ENCODE measurements at places on chromosomes 16 and 17.

- no peak for DNase-seq
Measured at GRCh38 chr16:87233928-87234327, 83.3 kb downstream of the C16orf95 start.

GRCh38 chr17:55300479-55301290 lies 35.9 kb downstream of the HLF start:
- no peak for DNase-seq

DNA sequence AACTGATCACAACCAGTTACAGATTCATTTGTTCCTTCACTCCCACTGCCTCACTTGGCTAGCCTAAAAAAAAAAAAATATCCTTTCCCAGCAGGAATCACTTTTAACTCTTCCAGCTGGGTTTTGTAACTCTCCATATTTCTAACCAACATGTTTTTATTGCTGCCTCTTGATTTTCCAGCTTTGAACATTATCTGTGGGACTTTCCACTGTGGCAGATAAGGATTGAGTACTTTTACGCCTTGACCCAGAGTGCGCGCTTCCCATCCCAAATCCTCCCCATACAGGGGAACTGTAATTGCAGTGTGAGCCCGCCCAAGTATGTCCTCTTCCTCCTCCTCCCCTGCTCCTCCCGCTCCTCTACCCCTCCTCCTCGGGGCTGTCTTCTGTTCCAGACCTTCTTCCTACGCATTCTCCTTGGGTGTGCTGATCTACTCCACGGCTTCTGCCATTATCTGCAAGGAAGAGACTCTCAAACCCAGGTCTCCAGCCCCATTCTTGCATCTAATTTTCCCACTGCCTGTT lies 43.4 kb downstream of the CYB5D2 start:
- DNase-seq: no peak

DNA sequence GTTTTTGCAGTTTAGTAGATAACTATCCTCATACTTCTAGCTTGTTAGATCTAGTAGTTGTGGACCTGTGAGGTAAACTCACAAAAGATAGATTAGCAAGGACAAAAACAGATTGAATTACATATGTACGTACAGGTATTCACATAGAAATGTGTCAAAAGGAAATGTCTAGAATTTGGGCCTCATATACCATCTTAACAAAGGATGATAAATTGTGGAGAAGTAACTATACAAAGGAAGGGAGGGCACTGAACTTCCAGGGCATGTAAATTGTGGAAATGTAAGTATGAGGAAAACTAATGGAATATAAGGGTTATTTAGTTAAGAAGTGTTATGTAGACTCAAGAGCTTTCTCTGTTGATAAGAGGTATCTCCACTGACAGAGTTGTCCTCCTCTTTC lies 477.3 kb downstream of the KCNJ2 start:
- no peak for DNase-seq

GRCh38 chr16:89257757-89258465 lies 40.4 kb downstream of the ZNF778 start:
- DNase-seq: no peak

DNA sequence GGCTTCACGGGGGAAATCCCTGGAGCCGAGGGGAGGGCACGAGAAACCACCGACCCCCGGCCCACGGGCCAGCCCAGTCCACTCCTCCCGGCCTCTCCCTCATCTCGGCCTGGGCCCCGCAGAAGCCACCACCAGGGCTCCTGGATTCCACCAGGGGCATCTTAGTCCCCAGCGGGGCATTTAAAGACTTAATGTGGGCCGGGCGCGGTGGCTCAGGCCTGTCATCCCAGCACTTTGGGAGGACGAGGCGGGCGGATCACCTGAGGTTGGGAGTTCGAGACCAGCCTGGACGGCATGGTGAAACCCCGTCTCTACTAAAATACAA lies 24.1 kb upstream of the ABR start:
- DNase-seq: no peak

- DNase-seq: no peak
Measured at GRCh38 chr17:66963909-66964771, at the start of gene CACNG4. Gene CACNG4 (plus strand): TSS chr17:66964707. CDS start chr17:66964912, 205 bp downstream.

DNA sequence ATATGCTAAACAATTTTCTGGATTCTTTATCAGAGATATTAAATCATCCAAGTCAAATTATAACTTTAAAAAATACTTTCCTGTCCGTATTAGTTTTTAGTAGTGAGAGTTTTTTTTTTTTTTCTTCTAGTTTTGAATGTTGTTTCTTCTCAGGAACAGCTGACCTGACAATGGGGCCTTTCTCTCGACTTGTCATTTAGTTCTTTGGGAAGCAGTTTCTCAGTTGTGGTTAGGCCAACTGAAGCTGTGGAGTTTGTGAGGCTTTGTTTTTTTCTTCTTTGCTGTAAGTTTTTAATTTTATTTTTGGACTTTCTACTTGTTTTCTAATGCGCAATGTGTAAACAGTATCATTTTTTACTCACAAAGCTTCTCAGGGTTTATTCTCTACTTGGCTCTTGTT lies 140.8 kb downstream of the FTO start:
- DNase-seq: no peak

DNA sequence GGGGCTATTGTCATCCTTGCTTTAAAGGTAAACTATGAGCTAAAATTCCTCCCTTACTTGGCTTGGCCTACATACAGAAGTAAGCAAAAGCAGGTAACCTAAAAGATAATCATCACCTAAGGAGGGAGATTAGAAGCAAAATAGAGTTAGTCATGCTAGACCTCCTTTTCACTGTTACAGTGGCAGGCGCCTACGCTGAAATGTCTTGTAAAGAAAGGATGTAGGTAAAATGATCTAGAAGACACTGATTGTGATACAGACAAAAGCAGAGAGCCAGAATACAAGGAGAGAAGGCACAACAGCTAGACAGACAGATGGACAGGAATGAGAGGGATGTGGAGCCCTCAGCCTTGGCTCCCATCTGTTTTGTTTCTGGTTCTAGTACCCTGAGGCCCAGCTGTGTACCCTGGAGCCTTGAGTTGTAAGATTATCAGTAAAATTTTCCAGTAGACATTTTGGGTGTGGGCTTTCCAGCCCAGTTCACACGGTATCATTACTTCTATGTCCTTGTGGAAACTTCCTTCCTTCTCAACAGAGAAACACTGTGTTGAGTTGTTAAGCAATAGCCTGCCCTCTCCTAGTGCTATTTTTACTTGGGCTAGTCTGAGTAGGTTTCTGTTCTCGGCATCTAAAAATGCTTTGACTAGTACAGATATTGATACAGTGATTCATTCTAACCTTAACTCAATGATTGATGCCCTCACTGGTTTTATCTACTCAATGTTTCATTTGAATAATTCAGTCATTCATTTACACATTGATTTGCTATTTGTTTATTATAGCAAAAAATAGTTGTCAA lies 7.7 kb upstream of the C16orf78 start:
- no peak for DNase-seq

GRCh38 chr16:11660565-11660964 lies 7.7 kb upstream of the SNN start:
- DNase-seq: no peak

DNA sequence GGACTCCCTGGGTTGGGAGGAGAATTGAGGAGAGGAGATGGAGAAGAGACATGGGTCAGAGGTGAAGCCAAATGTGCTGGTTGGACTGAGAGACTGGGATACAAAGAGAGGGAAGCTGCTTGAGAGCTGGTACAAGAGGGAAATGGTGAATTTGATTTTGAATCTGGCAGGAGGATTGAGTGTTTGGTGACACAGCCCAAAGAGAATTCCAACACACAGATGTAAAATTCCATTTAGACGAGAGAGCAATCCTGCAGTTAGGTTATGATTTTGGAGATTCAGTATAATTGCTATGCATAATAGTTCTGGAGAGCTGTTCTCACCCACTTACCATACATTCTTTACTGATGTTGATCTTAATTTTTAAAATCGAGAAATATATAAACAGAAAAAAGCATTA lies 57.7 kb downstream of the HSD17B2 start:
- DNase-seq: no peak

- DNase-seq: no peak
Measured at GRCh38 chr17:66443166-66443565, 140.8 kb downstream of the PRKCA start.

DNA sequence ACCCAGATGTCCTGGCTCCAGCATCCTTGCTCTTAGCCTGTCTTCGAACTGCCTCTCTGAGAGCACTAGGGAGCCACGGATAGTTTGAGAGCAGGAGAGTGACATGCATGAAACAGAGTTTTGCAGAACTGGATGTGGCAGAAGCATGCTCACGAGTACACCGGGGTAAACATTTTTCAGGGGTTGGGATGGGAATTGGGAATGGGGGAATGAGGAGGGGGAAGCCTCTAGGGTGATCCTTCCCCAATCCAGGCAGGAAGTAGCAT lies 34.2 kb upstream of the CIBAR2 start:
- DNase-seq: no peak

- no peak for DNase-seq
Measured at GRCh38 chr17:28940142-28940541, 11.2 kb downstream of the PHF12 start.

- DNase-seq: no peak
Measured at GRCh38 chr16:57956924-57957672, 13.8 kb downstream of the CNGB1 start.

- peak; percentile 1 for DNase-seq
Measured at GRCh38 chr16:76265434-76266045, 11.7 kb upstream of the CNTNAP4 start.

- no peak for DNase-seq
Measured at GRCh38 chr17:43369986-43370385, 28.8 kb upstream of the ARL4D start.

DNA sequence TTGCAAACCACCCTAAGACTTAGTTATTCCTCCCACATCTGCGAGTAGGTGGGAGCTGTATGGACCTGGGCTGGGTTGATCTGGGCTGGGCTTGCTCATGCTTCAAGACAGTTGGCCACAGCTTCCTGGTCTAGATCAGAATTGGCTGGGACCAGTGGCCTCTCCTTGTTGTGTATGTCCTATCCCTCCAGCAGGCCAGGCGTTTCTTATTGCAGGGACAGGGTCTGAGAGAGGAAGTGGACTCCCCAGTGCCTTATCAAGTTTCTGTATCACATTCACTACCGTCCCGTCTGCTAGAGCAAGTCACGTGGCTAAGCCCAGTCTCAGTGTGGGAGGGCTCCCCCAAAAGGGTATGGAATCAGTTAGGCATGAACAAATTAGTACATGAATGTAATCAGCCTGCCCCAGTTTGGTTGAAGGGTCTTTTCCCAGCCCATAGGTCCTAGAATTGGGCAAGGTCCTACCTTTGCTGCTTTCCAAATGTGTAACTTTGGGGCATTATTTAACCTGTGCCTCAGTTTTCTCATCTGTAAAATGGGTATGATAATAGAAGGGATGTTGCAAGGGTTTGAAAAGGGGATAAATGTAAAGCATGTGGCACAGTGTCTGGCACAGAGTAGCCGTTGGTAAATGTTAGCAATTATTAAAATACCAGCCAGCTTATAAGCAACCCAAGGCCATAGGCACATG lies 36.0 kb downstream of the NKD1 start:
- DNase-seq: no peak

GRCh38 chr16:10120953-10121352 lies 61.3 kb downstream of the GRIN2A start:
- DNase-seq: no peak

DNA sequence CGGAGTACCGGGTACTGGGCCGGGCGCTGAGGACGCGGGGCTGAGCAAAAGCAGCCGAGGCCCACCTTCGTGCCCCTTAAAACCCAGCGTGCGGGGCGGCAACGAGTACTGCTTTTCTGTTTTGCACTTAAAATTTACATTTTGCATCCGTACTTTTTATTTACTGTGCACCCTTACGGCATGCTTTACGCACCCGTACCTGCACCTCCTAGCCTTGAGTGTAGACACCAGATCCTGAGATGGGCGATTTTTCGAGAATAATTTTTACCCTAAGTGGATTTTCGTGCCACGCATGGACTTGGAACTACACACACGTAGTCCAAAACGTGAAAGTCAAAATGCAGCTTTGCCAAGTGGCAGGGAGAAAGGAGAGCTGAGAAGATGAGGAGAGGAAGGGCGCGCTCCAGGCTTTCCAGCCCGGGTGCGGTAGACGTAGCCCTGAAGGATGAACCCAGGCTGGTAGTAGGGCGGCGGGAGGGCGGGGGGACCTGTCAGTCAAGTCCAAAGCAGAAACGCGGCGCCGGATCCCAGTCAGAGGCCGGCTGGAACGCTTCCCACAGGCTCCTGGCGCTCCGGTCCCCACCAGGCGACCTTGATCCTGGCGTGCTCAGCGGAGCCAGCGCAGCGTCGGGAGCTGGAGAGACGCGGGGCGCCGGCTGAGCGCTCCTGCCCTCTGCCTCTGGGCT lies 1.2 kb upstream of the CBLN1 start:
- no peak for DNase-seq

DNA sequence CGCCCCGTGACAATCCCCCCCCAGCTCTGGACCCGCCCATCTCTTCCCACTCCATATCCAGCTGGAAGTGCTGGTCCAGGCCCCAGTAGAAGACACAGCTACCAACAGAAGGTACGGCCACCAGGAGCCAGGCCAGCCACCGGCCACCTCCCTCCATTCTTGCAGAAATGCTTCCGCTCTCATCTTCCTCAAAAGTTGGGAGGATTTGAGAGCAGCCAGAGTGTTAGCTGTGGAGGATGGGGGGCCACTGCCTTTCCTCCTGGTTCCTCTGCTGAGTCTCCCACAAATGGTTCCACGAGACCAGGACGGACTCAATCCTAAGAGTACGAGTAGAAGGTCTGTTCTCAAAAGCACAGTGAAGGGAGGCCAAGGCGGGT lies 78.3 kb downstream of the GAS7 start:
- no peak for DNase-seq

GRCh38 chr16:85522842-85523601 lies 90.1 kb upstream of the GSE1 start:
- peak; percentile 31 for DNase-seq

GRCh38 chr17:41486809-41487530 lies 2.7 kb downstream of the KRT36 start:
- DNase-seq: no peak

GRCh38 chr16:1206786-1207185 lies 18.3 kb downstream of the TPSG1 start:
- no peak for DNase-seq

GRCh38 chr17:64975318-64976087 lies 56.2 kb upstream of the LRRC37A3 start:
- DNase-seq: peak; percentile 80

GRCh38 chr17:80091376-80091775 lies 10.0 kb upstream of the GAA start:
- no peak for DNase-seq

DNA sequence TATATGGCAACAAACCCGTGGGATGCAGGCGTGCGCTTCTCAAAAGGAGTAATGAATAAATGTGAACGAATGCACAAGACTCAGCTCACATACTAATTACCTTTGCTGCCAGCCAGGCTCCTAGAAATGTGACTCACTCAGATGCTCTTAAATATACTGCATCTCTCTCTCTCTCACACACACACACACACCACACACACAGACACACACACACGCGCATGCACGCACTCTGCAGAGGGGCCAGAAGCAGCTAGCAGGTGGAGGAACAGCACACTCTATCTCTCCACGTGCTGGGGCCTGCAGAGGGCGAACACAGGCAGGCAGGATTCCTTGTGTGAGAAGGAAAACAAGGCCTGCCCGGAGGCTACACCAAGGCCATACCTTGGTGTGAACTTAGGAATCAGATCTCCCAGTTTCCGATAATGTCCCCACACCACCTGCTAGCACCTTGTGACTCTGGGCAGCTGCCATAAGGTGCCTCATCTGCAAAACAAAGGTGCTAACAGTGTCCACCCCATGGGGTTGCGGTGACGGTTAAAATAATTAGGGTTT lies 5.3 kb downstream of the GPRC5B start:
- no peak for DNase-seq

GRCh38 chr16:73713251-73713650 lies 583.4 kb upstream of the PSMD7 start:
- DNase-seq: no peak

GRCh38 chr16:12611916-12612597 lies 191.6 kb downstream of the CPPED1 start:
- no peak for DNase-seq

- no peak for DNase-seq
Measured at GRCh38 chr16:66881014-66881417, 701 bp downstream of the PDP2 start.

Data from fibroblast of skin of left biceps (primary cell).